ENCODE measurements at places on chromosomes 1 and 21. TPM values are rescaled to one million over a fixed set of nuclear protein-coding genes. Genes with fewer than 3 reads are reported as not detected.

SESN2 gene
- total RNA-seq, result 21.3 TPM

CFHR2 gene
- total RNA-seq, result not detected

ADGRL4 gene
- 25.9 TPM for total RNA-seq

ZSWIM5 gene
- 0.39 TPM for total RNA-seq

EYA3 gene
- total RNA-seq, result 9.8 TPM

AZIN2 gene
- 1.2 TPM for total RNA-seq

ADAM30 gene
- not detected for total RNA-seq

HMGCS2 gene
- total RNA-seq, result not detected

RIPPLY3 gene
- not detected for total RNA-seq

FLG2 gene
- not detected for total RNA-seq

AMY1B gene
- not detected for total RNA-seq

CLIC4 gene
- 311 TPM for total RNA-seq

GJA9 gene
- not detected for total RNA-seq

SLC16A4 gene
- total RNA-seq, result 16.4 TPM

CLDN19 gene
- total RNA-seq, result not detected

RPE65 gene
- not detected for total RNA-seq

CLDN14 gene
- total RNA-seq, result 0.49 TPM

PTPRC gene
- total RNA-seq, result not detected

EXTL1 gene
- total RNA-seq, result 0.49 TPM

KRTAP21-2 gene
- not detected for total RNA-seq

UBE2U gene
- total RNA-seq, result not detected

HMGN1 gene
- total RNA-seq, result 116 TPM

ADARB1 gene
- total RNA-seq, result 4.5 TPM

GPR25 gene
- not detected for total RNA-seq

IQGAP3 gene
- 1.5 TPM for total RNA-seq

LPAR3 gene
- total RNA-seq, result not detected

C1orf35 gene
- 13.4 TPM for total RNA-seq

ANGPTL7 gene
- total RNA-seq, result 0.34 TPM

RIPK4 gene
- 0.54 TPM for total RNA-seq

RAB42 gene
- 6.8 TPM for total RNA-seq

OR10Z1 gene
- total RNA-seq, result not detected

TMEM269 gene
- total RNA-seq, result not detected

RPS8 gene
- 2,499 TPM for total RNA-seq

HSF2BP gene
- 1.6 TPM for total RNA-seq

TPTE gene
- total RNA-seq, result not detected

TEDDM1 gene
- not detected for total RNA-seq

SPRR2G gene
- total RNA-seq, result not detected

SPRR2F gene
- not detected for total RNA-seq

MFAP2 gene
- total RNA-seq, result 85.2 TPM

PDIK1L gene
- 3.0 TPM for total RNA-seq

HYI gene
- total RNA-seq, result 7.5 TPM

OR6K3 gene
- total RNA-seq, result not detected

CCDC17 gene
- 0.10 TPM for total RNA-seq

AGMAT gene
- total RNA-seq, result 0.39 TPM

WDR77 gene
- total RNA-seq, result 28.1 TPM

ZYG11A gene
- total RNA-seq, result 0.78 TPM

PRXL2B gene
- total RNA-seq, result 20.9 TPM

LORICRIN gene
- not detected for total RNA-seq

SLC26A9 gene
- total RNA-seq, result not detected

DNTTIP2 gene
- 18.8 TPM for total RNA-seq

ACTL8 gene
- not detected for total RNA-seq

CYP2J2 gene
- total RNA-seq, result 0.10 TPM

SPATA21 gene
- not detected for total RNA-seq

Measured in cardiac ventricle fibroblast (primary cell).